HFFc6 (cell line): ENCODE measurements at places on chromosomes 13 and 19. TPM values are rescaled to one million over a fixed set of nuclear protein-coding genes. Genes with fewer than 3 reads are reported as not detected.
A peak's percentile ranks its signal among the peaks of the same experiment; 100 is the strongest.

GRCh38 chr13:33353210-33353609, 67.7 kb upstream of the STARD13 start:
- H3K4me3 ChIP-seq, result no peak overlapping the region
- DNase-seq, result no peak
- H3K27ac ChIP-seq, result no peak overlapping the region

DNA sequence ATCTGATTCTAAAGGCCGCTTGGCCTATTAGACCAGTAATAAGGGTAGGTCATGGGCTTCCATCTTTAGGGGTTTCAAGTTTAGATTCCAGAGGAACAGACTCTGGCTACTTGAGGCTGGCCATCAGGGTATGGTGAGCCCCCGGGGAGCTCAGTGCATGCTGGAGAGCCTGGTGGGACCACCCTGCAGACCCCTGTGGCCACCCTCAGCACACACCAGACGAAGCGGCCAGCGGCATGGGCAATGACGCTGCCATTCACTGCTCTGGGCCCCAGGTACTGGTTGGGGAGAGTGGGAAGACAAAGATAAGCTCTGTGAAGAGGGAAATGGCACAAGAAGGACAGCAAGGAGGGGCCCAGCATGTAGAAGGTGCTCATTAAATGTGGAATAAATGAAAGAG, 98.8 kb upstream of the SLC15A1 start:
- no peaks in the 10 kb centered on the region for H3K27me3 ChIP-seq
- H3K4me3 ChIP-seq, result no peak overlapping the region
- no peak overlapping the region for H3K27ac ChIP-seq
- peaks cover 11% of the 10 kb centered on the region for H3K4me1 ChIP-seq
- no peak for DNase-seq
- H3K36me3 ChIP-seq, result no peaks in the 10 kb centered on the region

DNA sequence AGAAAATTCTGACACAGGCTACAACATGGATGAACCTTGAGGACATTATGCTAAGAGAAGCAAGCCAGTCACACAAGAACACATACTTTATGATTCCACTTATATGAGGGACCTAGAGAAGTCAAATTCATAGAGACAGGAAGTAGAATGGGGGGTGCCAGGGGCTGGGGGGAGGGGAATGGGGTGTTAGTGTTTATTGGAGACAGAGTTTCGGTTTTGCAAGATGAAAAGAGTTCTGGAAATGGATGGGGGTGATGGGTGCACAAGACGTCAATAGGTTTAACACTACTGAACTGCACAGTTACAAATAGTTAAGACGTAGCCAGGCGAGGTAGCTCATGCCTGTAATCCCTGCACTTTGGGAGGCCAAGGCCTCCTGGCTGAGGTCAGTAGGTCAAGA, 3.5 kb upstream of the ZNF787 start:
- H3K27ac ChIP-seq, result no peak overlapping the region
- peaks cover 2% of the 10 kb centered on the region for H3K27me3 ChIP-seq
- H3K36me3 ChIP-seq, result no peaks in the 10 kb centered on the region; the same call in 1 of the 2 replicates
- DNase-seq, result no peak
- no peak overlapping the region for H3K4me3 ChIP-seq

DNA sequence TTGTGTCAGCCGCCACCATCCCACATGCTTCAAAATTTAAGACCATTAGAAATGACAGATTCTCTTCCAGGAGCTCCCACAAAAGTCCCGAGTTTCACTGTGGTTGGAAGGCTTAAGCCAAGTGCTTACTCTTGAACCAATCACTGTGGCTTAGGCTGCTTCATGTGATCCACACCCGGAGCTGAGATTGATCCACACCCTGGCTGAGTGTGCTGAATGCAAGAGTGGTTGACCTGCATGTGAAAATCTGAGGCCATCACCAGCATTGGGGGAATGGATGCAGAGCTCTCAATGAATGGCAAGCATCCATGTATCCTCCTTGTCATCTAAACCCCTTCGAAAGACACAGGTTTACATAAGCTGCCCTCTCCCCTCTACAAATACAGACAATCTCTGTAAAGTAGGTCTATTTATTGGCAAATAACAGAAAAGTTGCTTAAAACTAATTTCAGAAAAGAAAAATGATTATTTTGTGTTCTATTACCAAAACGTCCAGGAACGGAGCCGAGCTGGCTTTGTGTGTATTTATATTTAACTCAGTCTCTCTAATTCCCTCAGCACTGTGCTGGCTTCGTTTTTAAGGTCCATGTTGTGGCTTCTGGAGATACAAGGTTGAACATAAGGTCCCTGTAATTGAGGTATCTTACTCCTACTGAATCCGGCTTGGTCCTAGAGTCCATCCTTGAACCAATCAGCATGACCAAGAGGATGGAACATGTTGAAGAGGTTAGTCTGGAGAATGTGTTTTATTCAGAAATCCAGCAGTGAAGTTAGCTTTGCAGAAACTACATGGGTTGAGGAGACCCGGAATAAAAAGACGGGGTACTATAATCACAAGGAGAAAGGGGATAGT, 332.4 kb downstream of the LIG4 start:
- H3K27me3 ChIP-seq, result no peaks in the 10 kb centered on the region; the same call in 1 of the 2 replicates
- H3K27ac ChIP-seq, result no peak overlapping the region
- no peaks in the 10 kb centered on the region for H3K4me1 ChIP-seq
- DNase-seq, result no peak

DNA sequence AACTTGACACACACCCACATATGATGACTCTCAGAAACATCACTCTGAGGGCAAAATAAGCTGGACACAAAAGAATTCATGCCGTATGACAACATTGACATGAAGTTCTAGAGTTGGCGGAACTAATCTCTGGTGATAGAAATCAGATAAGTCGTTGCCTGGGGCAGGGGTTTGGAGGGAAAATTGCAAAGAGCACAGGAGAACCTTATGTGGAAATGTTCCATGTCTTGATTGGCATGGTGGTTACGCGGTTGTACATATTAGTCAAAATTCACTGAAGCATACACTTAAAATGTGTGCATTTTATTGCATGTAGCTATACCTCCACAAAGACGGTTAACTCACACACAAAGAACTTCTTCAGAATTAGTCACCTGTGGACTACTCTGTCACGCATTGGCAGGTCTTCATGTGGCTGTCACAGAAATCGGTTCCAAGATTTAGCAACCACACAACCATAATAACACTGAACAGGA, 137.8 kb upstream of the GJB6 start:
- DNase-seq, result no peak
- H3K27ac ChIP-seq, result no peak overlapping the region
- H3K27me3 ChIP-seq, result peaks cover 50% of the 10 kb centered on the region
- H3K36me3 ChIP-seq, result no peaks in the 10 kb centered on the region
- H3K4me1 ChIP-seq, result no peaks in the 10 kb centered on the region
- no peak overlapping the region for H3K4me3 ChIP-seq

- peaks cover 13% of the 10 kb centered on the region for H3K27me3 ChIP-seq
- no peak overlapping the region for H3K27ac ChIP-seq
- H3K4me3 ChIP-seq, result no peak overlapping the region
- no peaks in the 10 kb centered on the region; the same call in 1 of the 2 replicates for H3K36me3 ChIP-seq
- DNase-seq, result no peak
- H3K4me1 ChIP-seq, result peaks cover 30% of the 10 kb centered on the region
Measured at GRCh38 chr13:57633950-57634838, 2.6 kb downstream of the PCDH17 start.

GRCh38 chr19:47854459-47854858, 4.6 kb upstream of the TPRX2 start:
- H3K4me1 ChIP-seq, result peaks cover 14% of the 10 kb centered on the region
- no peak overlapping the region for H3K27ac ChIP-seq
- H3K27me3 ChIP-seq, result peaks cover 42% of the 10 kb centered on the region
- no peaks in the 10 kb centered on the region for H3K36me3 ChIP-seq
- no peak for DNase-seq

GRCh38 chr13:101489643-101490405, 37.3 kb downstream of the ITGBL1 start:
- DNase-seq, result peak; percentile 77
- H3K27ac ChIP-seq, result peak overlapping the region; percentile 91
- H3K4me1 ChIP-seq, result peaks cover 64% of the 10 kb centered on the region
- H3K36me3 ChIP-seq, result peaks cover 13% of the 10 kb centered on the region
- no peaks in the 10 kb centered on the region; the same call in 1 of the 2 replicates for H3K27me3 ChIP-seq

DNA sequence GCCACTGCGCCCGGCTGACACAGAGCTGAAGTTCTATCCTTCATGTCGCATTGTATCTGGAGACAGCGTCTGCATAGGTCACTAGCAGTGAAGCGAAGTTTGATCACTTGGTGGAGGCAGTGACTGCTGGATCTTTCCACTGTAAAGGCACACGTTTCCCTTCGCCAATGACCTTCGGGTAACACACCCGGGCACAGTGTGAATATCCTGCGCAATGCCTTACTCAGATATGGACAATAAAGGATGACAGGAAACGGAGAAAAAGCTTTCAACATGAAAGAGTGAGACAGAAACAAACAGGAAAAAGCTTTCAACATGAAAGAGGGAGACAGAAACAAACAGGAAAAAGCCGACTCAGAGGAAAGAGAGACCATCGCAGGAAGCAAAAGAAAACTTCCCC, 17.1 kb downstream of the ARL11 start:
- no peak overlapping the region for H3K27ac ChIP-seq
- no peak for DNase-seq
- H3K4me3 ChIP-seq, result no peak overlapping the region

DNA sequence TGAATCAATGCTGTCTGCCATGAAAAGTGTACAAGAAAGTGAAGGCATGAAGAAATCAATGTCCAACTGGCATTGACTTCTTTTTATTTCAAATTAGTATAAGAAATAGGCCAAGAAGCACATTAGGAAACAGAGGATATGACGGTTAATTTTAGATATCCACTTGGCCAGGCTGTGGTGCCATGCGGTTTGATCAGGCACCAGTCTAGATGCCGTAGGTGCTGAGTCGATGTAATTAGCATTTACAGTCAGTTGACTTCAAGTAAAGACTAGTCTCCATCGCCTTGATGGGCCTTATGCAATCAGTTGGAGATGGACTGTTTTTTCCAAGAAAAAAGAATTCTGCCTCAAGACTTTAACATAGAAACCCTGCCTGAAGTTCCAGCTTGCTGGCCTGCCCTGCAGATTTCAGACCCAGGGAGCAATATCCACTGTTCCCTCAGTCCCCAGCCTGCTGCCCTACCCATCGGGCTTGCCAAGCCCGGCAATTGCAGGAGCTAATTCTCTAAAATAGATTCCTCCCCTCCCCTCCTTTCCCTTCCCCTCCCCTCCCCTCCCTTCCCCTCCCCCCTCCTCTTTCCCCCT, 120.5 kb upstream of the PEG3 start:
- H3K27ac ChIP-seq, result no peak overlapping the region
- peaks cover 16% of the 10 kb centered on the region for H3K36me3 ChIP-seq
- no peak for DNase-seq
- no peaks in the 10 kb centered on the region for H3K4me1 ChIP-seq
- peaks cover under 1% of the 10 kb centered on the region; the same call in 1 of the 2 replicates for H3K27me3 ChIP-seq

DNA sequence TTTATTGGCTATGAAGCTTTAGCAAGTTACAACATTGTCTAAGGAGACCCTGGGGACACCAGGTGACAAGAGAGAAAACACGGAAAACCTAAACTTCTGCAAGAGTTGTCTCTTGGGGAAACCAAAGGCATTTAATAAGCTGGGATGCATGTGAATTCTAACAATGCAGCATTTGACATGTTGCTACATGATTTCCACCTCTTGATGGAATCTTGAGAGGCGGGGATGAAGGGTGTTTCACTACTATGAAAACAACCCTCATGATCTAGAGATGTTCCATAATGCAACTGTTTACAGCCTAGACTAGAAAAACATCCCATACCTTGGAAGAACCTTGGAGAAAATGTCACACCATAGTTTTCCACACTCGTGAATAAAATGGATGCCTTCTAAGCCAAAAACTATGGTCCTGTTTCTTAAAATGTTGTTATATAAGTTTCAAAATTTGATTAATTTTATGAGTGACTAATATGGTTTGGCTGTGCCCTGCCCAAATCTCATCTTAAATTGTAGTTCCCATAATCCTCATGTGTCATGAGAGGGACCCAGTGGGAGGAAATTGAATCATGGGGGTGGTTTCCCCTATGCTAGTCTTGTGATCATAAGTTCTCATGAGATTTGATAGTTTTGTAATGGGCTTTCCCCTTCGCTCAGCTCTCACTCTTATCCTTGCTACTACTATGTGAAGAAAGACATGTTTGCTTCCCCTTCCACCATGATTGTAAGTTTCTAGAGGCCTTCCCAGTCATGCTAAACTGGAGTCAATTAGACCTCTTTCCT, 164.6 kb downstream of the TNFSF13B start:
- H3K27me3 ChIP-seq, result no peaks in the 10 kb centered on the region
- H3K36me3 ChIP-seq, result no peaks in the 10 kb centered on the region
- H3K4me3 ChIP-seq, result no peak overlapping the region
- no peak for DNase-seq

DNA sequence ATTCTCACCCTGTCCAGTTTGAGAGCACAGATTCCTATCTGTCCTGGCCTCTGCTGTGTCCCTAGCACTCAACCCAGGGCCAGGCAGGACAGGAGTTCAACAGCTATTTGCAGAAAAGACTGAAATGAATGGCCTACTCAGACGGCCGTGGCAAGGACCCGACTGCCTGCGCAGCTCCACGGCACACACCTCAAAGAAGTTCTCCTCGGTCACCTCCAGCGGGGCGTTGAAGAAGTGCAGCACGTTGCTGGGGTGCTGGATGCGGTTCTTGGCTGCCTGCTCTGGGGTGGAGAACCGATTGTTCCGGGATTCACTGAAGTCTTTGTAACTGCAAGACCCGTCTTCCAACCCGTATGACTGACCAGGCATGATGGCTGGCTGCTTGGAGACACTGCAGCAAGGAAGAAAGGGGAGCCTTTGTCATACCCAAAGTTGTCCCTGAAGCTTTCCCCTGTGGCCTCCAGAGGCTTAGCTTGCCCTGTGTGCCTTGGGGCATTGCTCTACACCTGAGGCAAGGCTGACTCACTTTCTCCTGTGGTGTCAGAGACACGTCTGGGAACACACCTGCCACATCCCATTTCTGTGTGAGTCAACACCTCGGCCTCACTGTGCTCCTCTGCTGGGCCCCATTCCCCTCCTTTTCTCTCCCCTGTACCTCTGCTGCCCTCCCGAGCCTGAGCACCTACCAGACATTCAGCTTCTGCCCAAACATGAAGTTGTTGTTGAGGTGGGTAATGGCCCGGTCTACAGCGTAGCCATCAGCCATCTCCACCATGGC, 6.8 kb upstream of the ECH1 start:
- H3K27me3 ChIP-seq, result peaks cover 22% of the 10 kb centered on the region
- H3K36me3 ChIP-seq, result peaks cover 71% of the 10 kb centered on the region
- H3K4me1 ChIP-seq, result peaks cover 84% of the 10 kb centered on the region
- DNase-seq, result peak; percentile 42

DNA sequence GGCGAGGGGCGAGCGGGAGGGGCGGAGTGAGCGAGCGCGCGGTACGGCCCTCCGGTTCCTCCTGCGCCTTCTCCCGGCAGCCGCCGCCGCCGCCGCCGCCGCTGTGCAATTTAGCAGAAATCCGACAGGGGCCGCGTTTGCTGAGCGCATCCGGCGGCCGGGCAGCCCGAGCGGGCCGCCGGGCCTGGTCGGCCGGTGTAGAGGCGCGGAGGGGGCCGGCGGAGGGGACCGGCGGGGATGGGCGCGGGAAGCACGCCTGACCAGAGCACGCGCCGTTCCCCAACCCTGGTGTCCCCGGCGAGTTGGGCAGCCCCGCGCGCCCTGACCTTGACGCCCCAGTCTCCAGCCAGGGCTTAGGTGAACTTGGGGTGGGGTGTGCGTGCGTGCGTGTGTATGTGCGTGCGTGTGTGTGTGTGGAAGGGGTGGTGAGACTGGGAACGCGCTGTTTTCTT, 144.5 kb upstream of the ZNF536 start:
- peaks cover 24% of the 10 kb centered on the region for H3K4me1 ChIP-seq
- DNase-seq, result peak; percentile 35
- peaks cover 37% of the 10 kb centered on the region for H3K27me3 ChIP-seq
- peak overlapping the region; percentile 94 for H3K4me3 ChIP-seq
- no peak overlapping the region for H3K27ac ChIP-seq

The ZNF471 gene
- total RNA-seq, result 1.9 to 2.3 TPM (median 2.0 TPM) in 3 replicates

The DOCK6 gene
- 20.7 and 29.3 TPM in 2 replicates for total RNA-seq

The RASGRP4 gene
- not detected in 3 replicates for total RNA-seq

The LYPD3 gene
- 0.27 to 0.35 TPM in 2 of 3 replicates, not detected in the other for total RNA-seq

The OR1I1 gene
- not detected in 3 replicates for total RNA-seq

The ZGLP1 gene
- total RNA-seq, result 1.6 to 3.7 TPM (median 2.6 TPM) in 3 replicates
